ENCODE measurements at places on chromosomes 5 and 9. TPM values are rescaled to one million over a fixed set of nuclear protein-coding genes. Genes with fewer than 3 reads are reported as not detected.

- no peak for DNase-seq
Observed at GRCh38 chr5:163569284-163569683, 63.9 kb downstream of the MAT2B start.

GRCh38 chr5:67166460-67167285 is 29.9 kb downstream of the CD180 start:
- no peak for DNase-seq

- DNase-seq, result no peak
Observed at GRCh38 chr9:8096091-8096490, 296.5 kb upstream of the DMAC1 start.

DNA sequence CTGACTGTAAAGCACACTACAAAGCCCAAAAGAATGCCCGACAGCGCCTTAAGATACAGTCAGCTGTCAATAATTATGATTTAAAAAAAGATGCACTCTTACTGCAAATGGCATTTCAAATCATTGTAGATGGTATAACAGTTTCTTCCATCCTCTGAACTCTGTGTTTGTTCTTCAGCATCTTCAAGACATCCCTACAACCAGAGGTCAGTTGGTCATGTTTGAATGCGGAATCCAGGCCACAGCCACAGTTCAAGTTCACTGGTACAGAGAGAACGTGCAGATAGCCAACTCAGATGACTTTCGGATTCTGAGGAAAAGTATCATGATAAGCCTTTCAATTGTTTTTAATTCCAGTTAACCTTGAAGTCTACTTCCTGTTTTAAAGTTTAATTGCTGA is 8.7 kb upstream of the MYOT start:
- DNase-seq, result no peak

- DNase-seq, result no peak
Observed at GRCh38 chr9:132003319-132003704, 76.4 kb downstream of the MED27 start.

DNA sequence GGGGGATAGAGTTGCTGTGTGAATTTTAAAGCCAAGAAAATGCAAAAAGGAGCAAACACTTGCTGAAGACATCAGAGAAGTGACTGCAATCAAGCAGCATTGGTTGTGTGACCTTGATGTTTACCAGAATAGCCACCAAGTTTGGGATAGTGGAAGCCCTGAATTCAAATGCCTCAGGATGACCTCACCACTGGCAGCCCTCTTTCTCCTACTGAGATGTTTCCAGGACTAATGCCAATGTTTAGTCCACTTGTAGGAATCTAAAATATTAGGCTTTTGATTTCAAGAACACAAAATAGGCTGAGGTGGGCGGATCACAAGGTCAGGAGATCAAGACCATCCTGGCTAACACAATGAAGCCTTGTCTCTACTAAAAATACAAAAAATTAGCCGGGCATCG is 112.2 kb upstream of the NUDT12 start:
- no peak for DNase-seq

- no peak for DNase-seq
Observed at GRCh38 chr5:149938279-149938678, 6.3 kb downstream of the PDE6A start.

DNA sequence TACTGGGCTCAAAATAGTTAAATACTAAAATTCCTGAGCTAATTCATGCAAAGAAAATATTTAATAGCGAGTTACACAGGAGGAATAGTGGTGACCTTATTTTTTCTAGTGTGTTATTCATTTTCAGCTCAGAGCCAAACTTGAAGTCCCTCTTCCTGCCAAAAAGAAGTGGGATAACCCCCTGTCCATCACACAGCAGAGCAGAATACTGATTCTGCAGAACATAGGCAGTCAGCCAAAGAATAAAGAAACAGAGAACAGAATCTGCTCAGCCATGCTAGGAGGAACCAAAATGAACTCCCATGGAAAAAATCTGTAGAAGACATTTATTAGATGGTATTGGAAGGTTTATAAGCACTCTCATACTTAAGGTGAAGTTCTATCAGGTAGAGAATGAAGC is 49.4 kb upstream of the GRIN3A start:
- DNase-seq, result no peak

KCNV2 gene
- not detected for total RNA-seq

TMEM215 gene
- not detected for total RNA-seq

ROR2 gene
- 23.6 TPM for total RNA-seq

PGM5 gene
- 3.9 TPM for total RNA-seq

All from progenitor cell of endocrine pancreas (in vitro differentiated cells).